WTC11 (cell line): ENCODE measurements at places on chromosomes 5 and 9.
A peak's percentile ranks its signal among the peaks of the same experiment; 100 is the strongest.

- no peak for DNase-seq
Measured at GRCh38 chr9:75894566-75894965, 4.1 kb downstream of the PCSK5 start.

GRCh38 chr5:10304932-10305331 is 2.8 kb downstream of the CMBL start:
- DNase-seq, result no peak

DNA sequence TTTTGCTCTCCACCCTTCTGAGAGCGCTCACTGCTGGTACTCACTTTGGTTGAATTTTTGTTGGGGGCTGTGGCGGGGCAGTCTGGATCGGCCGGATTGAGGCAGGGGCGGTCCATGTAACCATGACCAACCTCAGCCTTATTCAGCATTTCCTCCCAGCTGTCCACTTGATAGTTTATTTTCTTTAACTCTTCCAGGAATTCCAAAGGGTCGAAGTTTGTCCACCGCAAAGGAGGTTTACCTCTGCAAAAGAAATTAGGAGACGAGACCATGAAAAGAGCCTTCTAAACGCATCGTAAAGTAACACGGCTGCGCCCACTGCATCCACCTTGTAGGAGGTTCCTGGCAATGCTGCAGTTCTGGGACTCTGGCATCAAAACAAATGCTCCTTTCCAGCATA is 36.4 kb downstream of the PTCH1 start:
- no peak for DNase-seq

- no peak for DNase-seq
Measured at GRCh38 chr5:93294199-93294598, 286.8 kb downstream of the NR2F1-AS1 start.

DNA sequence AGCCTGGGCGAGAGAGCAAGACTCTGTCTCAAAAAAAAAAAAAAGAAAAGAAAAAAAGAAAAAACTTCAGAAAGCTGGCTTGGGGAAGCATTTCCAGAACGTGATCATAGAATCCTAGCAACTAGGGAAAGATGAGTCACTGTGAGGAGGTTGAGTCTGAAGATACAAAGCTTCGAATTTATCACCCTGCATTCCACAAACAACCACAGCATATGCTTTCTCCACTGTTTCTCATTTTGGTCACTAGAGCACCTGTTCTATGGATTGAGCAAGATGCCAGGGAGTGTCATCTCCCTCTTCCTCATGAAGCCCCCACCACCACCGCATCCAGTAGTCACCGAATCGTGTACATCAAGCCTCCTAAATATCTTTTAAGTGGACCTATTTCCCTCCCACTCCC is 37.9 kb downstream of the SEMA5A start:
- DNase-seq, result no peak

GRCh38 chr5:127011961-127012644 is 18.3 kb downstream of the MARCHF3 start:
- no peak for DNase-seq

DNA sequence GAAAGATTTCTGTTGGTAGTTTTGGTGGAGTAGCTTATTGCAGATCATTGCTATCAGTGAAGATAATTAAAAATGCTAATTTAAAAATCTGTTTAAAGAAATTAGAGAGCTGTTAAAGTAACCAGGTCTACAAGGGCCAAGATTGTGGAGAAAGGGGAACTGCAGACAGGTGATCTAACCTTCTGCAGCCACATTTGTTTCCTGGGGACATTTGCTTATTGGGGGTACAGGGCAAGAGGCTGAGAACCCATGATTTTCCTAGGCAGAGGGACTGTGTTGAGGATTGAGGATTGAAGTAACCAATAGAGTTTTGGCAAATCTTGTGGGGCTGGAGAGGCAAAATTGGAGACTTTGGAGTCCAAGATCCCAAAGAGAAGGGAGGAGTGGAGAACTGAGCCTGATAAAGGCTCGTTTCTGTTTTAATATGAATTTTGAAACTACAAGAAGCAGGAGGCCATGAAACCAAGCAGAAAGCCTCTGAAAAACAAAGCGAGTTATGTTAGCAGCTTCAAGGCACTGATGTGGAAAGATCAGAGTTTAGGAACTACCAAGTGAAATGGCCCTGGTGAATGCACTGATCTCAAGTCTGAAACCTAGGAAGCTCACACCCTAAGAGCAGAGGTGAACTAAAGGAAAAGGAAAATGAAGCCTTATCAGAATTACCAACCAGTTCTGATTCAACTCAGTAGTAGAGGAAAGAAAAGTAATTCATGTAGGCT is 219.8 kb upstream of the C9orf72 start:
- DNase-seq, result no peak

DNA sequence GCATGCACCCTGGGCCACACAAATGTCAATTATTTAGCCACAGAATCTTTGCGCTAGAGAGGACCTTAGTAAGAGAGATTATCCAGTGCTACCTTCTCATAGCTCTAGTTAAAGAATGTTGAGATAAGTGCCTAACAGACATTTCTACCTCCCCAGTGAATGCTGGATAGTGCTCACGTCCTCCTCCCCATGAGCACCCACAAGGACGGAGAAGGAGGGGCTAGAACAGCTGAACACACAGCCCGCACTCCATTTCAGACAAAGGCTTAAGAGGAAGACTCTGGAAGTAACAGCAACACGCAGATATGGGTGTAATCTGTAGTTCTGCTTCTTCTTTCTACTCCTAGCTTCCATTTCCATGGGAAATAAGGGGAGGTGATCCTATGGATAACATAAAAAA is 120.5 kb downstream of the FEM1C start:
- DNase-seq, result no peak

GRCh38 chr5:170113522-170113900 is 7.8 kb downstream of the FOXI1 start:
- no peak for DNase-seq

- DNase-seq, result no peak
Measured at GRCh38 chr5:179869101-179869500, 10.5 kb upstream of the MRNIP start.

- no peak for DNase-seq
Measured at GRCh38 chr5:174732036-174733020, 7.9 kb downstream of the MSX2 start.

- no peak for DNase-seq
Measured at GRCh38 chr9:81902626-81903025, 25.6 kb upstream of the SPATA31D4 start.

GRCh38 chr9:21995006-21995665 is 545 bp downstream of the CDKN2B-AS1 start:
- peak; percentile 79 for DNase-seq

- DNase-seq, result no peak
Measured at GRCh38 chr5:15363601-15364000, 136.4 kb upstream of the FBXL7 start.

DNA sequence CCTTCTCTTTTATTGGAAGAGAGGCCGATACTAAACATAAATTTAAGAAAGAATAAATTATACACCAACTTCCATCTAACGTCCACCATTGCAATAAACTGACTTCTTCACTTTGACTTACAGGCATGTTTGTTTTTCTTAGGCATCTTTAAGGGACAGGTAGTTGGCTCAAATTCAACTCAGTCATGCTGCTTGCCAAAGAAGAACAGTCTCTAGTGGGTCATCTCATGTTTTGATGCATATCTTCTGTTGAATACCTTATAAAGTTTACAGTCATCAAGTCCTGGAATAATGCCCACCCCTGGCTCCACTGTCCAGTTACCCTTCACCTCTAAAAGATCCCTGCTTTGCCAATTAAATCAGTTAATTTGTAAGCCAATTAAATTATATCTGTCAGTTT is 328.2 kb upstream of the GRAMD2B start:
- DNase-seq, result no peak

DNA sequence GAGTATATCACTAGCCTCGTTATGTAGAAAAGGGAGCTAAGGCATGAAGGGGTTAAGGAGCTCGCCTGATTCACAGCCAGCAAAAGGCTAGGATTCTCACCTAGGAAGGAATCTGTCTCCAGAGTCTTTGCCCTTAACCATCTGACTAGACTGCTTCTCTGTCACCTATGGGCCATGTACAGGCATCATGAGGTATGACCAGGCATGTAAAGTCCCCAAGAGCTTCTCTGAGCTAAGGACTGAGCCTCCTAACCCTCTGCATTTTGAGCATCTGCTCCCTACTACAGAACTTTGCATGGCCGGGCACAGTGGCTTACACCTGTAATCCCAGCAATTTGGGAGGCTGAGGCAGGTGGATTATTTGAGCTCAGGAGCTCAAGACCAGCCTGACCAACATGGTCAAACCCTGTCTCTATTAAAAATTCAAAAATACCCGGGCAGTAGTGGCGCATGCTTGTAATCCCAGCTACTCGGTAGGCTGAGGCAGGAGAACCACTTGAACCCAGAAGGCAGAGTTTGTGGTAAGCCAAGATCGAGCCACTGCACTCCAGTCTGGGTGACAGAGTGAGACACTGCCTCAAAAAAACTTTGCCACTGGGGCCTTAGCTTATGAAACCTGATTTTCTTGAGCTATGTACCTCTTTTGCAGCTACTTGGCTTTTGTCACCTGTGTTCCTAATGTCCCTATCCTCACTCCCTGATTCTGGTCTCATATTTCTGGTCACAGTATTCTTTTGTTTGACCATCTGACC is 33.2 kb upstream of the IL7R start:
- no peak for DNase-seq

GRCh38 chr5:32233220-32233695 is 59.1 kb upstream of the GOLPH3 start:
- DNase-seq, result no peak

DNA sequence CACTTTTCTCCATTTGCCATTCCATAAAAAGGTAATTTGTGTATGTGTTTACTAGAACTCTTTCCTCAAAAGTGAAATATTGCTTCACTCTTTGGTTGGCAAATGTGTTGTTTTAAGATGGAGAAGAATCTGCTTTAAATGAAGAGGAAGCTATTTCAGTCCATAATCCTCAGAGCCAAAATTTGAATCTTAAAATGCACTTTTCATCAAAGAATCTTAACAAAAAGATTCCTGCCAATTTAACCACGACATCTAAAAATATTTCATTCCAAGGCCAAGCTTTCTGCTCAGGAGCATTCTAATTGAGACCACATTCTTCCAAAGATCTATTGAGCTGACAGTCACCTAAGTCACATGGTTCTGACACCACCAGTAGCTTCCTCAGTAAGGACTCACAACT is 7.5 kb downstream of the GABRB2 start:
- DNase-seq, result no peak
